ENCODE measurements at places on chromosomes 3 and 15.

DNA sequence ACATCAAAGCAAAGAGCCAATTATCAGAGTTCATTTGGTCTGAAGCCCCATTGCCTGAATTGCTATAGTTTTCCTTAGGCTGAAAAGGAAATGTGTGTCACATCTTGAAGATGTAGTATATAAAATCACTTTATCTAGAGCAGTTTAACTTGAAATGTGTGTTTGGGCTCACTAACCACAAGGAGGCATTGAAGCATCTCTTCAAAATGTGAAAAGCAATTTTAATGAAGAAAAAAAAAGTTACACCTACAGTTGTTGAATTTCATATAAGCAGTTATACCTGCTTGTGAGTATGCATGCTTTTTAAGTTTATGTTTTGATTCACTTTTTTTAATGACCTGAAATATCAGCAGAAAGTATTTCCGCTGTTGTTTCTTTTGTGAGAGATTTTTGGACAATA is 129.3 kb downstream of the IQCH start:
- no peak for DNase-seq

DNA sequence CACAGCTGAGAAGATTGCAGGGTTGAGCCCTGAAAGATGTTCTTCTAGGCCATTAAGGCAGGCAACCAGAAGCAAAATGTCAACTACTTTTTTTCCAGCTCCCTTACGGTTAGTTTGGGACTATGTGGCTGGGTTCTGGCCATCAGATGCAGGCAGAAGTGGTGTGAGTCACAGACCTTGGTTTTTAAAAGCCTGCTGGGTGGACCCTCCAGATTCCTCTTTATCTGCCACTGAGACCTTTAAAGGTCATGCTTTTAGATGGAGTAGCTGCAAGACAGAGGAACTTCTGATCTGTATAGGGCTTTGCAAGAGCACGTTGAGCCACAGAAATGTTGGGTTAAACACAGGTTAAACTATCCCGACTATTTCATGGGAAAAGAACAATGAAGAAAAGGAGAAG is 102.9 kb downstream of the CHST2 start:
- no peak for DNase-seq

GRCh38 chr3:133464573-133464972 is 64.7 kb downstream of the BFSP2 start:
- DNase-seq = no peak

DNA sequence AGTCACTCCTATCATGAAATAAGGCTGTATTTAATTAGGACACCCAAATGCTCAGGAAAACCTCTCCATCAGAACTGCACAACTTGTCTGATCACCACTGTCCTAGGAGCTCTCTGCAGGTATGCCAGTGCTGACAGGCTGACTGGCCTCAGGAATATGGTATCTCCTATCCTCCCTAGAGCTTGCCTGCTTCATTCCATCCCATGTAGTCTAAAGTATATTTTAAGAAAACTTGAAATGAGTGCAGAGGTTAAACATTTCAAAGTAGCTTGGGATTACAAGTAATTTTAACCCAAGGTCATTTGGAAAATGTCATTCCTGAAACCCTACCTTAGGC is 23.7 kb downstream of the FILIP1L start:
- no peak for DNase-seq

DNA sequence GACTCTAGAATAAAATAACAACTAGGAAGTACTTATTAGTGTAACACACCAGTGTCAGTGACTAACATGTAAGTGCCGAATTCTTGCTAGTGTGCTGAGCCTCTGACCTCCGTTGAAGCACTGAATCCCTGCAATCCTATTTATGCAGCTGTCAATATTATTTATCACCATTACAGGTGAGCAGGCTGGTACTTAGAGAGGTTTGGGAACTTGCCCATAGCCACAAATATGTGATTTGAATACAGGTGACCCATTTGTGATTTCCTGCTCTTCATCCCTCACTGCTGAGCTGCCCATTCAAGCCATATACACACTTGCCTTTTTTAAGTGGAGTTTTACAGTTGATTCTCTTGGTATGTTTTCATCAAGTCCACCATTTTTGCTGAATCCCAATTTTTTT is 12.2 kb downstream of the EIF4E3 start:
- DNase-seq = no peak

DNA sequence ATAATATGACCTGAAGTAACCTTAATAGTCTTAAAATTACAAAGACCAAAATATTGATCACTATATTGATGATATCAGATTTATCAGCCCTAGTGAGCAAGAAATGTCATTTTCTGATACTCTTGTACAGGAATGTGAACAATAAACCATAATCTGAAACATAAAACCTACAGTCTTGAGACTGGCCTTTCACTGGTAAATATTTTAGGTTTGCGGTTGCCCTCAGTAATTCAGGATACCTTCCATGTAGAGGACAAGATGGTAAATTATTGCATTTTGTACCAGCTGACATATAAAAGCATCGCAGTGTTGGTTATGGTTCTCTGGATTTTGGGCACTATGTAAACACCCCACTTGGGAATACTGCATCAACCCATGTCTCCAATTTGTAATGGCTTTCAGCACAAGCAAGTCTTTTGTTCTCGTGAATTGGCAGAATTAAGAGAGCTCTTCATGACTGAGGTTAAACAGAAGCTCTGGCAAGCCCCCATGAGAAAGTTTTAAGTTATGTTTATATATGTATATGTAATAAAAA is 128.5 kb downstream of the LMLN start:
- no peak for DNase-seq

- no peak for DNase-seq
Observed at GRCh38 chr3:81753416-81754027, 7.9 kb downstream of the GBE1 start.

DNA sequence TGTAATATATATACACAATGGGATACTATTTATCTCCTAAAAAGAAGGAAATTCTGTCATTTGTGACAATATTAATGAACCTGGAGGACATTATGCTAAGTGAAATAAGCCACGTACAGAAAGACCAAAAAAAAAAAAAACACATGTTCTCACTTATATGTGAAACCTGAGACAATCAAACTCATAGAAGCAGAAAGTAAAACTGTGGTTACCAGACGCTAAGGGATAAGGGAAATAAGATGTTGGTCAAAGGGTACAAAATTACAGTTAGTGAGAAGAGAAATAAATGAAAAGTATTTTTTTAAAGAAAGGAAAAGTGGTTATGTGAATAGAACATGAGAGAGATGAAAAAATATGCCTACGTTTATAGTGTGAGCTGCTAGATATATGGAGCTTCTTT is 101.1 kb downstream of the CPNE4 start:
- DNase-seq = no peak

DNA sequence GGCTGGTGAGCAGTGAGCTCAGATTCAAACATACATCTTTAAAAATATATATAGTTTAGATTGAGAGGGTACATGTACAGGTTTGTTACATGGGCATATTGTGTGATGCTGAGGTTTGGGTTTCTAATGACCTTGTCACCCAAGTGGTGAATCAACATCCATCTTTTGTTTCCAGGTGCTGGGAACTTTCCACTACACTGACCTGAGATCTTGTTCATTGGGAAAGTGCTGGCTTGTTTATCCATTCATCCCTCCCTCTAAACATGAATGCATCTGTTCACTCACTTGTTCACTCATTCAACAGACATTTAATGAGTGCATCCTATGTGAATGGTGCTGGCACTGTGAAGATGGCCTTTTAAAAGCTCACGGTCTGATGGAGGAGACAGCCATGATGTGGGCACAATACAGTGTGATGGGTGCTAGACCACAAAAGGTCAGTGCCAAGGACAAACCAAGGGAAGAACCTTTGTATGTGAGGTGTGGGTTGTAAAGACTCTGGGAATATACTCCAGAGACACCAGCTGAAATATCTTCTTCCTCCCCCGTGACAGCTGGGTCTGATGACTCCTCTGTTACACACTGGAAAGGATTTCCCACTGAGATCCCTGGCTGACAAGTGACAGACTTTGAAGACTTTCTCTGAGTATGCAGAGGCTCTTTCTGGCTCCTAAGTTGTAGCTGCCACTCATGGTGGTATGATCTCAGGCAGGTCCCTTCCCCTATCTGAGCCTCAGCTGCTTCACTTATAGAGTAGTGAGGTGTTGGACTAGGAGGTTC is 16.2 kb upstream of the ITGA11 start:
- DNase-seq = no peak

DNA sequence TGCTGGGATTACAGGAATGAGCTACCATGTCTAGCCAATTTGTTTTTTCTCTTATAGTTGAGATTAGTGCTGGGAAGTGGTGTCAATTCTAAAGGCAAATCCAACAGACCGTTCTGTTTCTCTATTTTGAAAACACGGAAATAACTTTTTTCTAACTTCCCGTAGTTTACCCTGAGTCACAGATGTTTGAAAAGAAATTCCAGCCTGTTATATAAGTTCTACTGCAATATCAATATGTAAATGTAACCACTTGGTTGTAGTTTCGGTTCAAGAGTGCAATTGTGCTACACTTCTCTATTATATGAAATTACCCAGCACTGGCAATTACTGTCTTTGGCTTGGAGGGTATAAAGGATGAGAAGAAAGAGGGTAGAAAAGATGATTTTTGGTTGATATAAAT is 22.3 kb upstream of the GNB4 start:
- DNase-seq = no peak

DNA sequence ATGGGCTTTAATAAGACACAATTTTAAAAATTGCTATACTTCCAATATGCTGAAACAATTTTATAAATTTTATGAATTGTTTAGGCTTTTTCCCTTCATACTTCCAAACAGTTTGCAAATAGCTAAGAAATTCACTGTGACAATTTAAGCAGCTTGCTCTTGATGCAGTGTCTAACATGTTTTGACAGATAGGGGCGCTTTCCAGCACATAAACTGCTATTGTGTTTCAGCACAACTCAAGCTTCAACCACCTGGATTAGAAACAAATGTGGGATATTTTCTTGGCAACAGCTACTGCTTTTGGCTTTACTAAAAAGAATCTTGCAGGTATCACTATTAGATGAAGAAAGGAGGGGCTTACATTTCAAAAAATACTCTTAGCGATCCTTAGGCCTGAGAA is 565.8 kb upstream of the DPPA4 start:
- DNase-seq = no peak

- DNase-seq = no peak
Observed at GRCh38 chr3:141486496-141486745, 406 bp upstream of the RASA2 start.

DNA sequence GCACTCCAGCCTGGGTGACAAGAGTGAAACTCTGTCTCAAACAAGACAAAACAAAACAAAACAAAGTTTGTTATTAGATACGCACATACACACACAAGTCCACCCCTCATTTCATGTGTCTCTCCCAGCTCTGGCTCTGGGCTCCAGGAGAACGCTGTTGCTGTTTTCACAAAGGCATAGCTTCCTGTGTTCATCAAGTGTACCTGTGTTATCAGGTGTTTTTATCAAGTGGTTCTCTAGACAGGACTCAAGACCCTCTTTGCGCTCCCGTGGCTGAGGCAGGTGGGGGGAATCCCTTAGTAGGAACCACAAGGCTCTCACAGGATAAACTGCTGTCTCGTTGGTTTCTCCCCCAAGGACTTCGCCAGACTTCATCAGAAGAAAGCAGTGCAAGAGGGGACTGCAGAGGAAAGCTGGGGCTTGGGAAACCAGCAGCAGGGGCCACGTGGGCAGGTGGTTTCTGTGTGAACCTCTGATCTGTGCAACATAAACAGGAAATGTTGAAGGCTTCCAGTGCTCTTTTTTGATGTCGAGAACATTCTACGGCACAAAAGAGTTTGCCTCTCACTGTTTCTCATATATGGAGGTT is 6.9 kb upstream of the PPP1R2 start:
- DNase-seq = no peak

DNA sequence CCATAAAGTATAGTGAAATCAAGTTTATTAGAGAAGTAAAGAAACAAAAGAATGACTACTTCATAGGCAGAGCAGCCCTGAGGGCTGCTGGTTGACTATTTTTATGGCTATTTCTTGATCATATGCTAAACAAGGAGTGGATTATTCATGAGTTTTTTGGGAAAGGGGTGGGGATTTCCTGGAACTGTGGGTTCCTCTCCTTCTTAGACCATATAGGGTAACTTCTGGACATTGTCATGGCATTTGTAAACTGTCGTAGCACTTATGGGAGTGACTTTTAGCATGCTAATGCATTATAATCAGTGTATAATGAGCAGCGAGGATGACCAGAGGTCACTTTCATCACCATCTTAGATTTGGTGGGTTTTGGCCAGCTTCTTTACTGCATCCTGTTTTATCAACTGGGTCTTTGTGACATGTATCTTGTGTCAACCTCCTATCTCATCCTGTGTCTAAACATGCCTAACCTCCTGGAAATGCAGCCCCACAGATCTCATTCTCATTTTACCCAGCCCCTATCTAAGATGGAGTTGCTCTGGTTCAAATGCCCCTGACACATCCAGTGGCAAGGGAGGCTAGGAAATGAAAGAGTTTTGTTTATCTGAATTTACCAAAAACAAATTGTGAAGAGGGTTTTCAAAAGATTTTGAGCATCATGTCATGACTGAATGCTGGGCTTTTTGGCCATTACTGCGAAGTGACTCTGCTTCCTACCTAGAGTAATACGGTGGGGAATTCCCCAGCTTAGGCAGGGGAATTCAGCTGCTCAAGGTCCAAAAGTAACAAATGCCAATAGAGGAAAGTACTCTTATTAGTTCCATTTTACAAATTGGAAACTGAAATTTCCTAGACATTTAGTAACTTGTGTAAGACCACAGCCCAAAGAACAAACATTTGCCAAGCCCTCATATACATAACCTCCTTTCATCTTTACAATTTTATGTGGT is 6.2 kb upstream of the SPSB4 start:
- no peak for DNase-seq

- no peak for DNase-seq
Observed at GRCh38 chr15:59244337-59244736, 37.7 kb downstream of the LDHAL6B start.

GRCh38 chr15:88912500-88912921 is 668 bp downstream of the MFGE8 start:
- DNase-seq = no peak

GRCh38 chr3:88059380-88060170 is 520 bp downstream of the ZNF654 start:
- DNase-seq = peak; percentile 56

DNA sequence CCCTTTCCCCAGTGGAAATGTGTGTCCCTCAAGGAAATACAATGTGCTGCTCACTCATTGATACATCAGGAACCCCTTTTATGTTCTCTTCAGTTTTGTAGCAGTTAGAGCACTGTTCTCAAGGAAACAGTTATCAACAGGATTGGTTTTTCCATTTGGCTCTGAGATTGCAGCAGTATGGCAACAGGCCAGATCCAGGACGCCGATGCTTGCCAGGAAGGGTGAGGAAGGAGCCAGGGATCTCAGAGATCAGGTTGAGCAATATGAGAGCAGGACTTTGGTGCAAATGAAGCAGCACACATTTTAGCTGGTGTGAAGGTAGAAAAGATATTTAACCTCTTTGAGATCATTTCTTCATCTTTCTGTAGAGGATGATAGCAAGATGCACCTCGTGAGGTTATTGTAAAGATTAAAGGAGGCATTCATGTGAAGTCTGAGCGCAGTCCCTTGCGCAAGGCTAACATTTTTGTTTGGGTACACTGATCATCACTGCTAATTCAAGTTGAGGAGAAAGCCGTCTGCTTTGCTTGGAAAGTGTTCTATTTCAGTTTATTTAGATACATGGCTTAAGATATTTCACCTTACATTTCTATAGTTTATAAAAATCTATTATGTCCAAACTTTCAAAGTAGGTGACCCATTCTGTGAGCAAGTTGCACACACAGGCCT is 68.5 kb downstream of the KCNH8 start:
- no peak for DNase-seq

- no peak for DNase-seq
Observed at GRCh38 chr15:70222606-70223005, 124.9 kb upstream of the TLE3 start.
